Smooth muscle cell of the pulmonary artery (primary cell): ENCODE measurements at places on chromosomes 7 and 10. TPM values are rescaled to one million over a fixed set of nuclear protein-coding genes. Genes with fewer than 3 reads are reported as not detected.

OR2A5 gene
- total RNA-seq = not detected in 2 replicates

CYP2C8 gene
- 0.07 TPM in 1 of 2 replicates, not detected in the other for total RNA-seq

BICC1 gene
- 78.2 and 124 TPM in 2 replicates for total RNA-seq

SSMEM1 gene
- total RNA-seq = not detected in 2 replicates

FAM24B gene
- total RNA-seq = 2.2 and 2.7 TPM in 2 replicates

EZH2 gene
- 2.3 and 3.4 TPM in 2 replicates for total RNA-seq
